ENCODE measurements at places on chromosomes 4 and X. TPM values are rescaled to one million over a fixed set of nuclear protein-coding genes. Genes with fewer than 3 reads are reported as not detected.

GRCh38 chr4:24007860-24008261, 118.0 kb upstream of the PPARGC1A start:
- H3K4me3 ChIP-seq: no peak overlapping the region
- H3K36me3 ChIP-seq: no peaks in the 10 kb centered on the region
- no peaks in the 10 kb centered on the region for H3K4me1 ChIP-seq
- no peak overlapping the region for H3K27ac ChIP-seq

GRCh38 chr4:142282870-142283431, 563.1 kb downstream of the INPP4B start:
- H3K36me3 ChIP-seq: no peaks in the 10 kb centered on the region
- H3K27me3 ChIP-seq: no peaks in the 10 kb centered on the region
- H3K27ac ChIP-seq: no peak overlapping the region
- no peak for DNase-seq

- DNase-seq: peak; percentile 39
- H3K4me3 ChIP-seq: peak overlapping the region; percentile 86
These were observed 20.5 kb downstream of the TRIM61 start for GRCh38 chr4:164956766-164957643.

GRCh38 chr4:74656596-74656995, 137.7 kb downstream of the BTC start:
- no peaks in the 10 kb centered on the region for H3K27me3 ChIP-seq
- no peak for DNase-seq
- no peak overlapping the region for H3K27ac ChIP-seq
- no peaks in the 10 kb centered on the region for H3K36me3 ChIP-seq
- no peak overlapping the region for H3K4me3 ChIP-seq

DNA sequence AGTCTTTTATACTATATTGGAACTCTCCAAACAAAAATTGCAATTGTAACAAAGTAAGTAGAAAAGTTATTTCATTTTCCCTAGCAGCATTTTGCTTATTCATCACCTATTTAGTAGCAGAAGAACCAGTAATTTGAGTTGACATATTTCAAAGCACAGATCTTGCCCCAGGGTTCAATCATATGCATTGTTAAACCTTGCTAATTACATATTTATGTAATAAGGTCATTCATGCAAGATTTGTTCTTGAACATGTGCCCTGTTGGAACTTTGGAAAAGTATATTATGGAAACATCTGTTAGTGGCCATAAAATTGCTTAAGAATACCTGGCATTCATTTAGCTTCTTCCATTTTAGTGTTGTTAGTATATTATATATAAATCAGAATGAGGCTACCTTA, 191.7 kb downstream of the TLL1 start:
- DNase-seq: no peak
- no peak overlapping the region for H3K27ac ChIP-seq
- no peaks in the 10 kb centered on the region for H3K27me3 ChIP-seq
- no peaks in the 10 kb centered on the region for H3K4me1 ChIP-seq
- H3K4me3 ChIP-seq: no peak overlapping the region

Gene SSX3
- not detected for total RNA-seq

Gene NPNT
- total RNA-seq: 66.3 TPM
